ENCODE measurements at places on chromosomes 4 and X.

DNA sequence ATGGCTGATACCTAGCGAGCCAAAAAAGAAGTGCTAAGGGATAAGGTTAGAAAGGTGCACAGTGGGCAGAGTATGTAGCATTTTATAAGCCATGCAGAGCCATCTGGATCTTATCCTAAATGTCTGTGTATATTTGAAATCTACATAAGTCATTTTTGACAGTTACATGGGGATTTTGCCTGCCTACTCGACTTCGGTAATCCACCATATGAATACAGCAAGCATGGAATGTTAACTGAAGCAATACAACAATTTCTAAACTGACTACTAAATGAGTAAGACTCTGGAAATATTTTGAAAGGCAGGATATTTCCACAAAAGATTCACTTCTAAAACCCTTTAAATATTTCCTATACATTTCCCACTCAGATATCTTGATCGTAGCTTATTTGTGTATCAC is 122.5 kb downstream of the KCNIP4 start:
- H3K27ac ChIP-seq: no peak overlapping the region
- H3K36me3 ChIP-seq: no peaks in the 10 kb centered on the region
- H3K4me3 ChIP-seq: no peak overlapping the region
- H3K4me1 ChIP-seq: no peaks in the 10 kb centered on the region

GRCh38 chrX:63361494-63361893 is 10.4 kb upstream of the SPIN4 start:
- H3K4me1 ChIP-seq: no peaks in the 10 kb centered on the region
- H3K27me3 ChIP-seq: no peaks in the 10 kb centered on the region
- H3K36me3 ChIP-seq: no peaks in the 10 kb centered on the region
- no peak overlapping the region for H3K27ac ChIP-seq

GRCh38 chrX:150482537-150483206 is 85.7 kb upstream of the MTM1 start:
- H3K36me3 ChIP-seq: no peaks in the 10 kb centered on the region
- DNase-seq: no peak
- H3K4me3 ChIP-seq: no peak overlapping the region

DNA sequence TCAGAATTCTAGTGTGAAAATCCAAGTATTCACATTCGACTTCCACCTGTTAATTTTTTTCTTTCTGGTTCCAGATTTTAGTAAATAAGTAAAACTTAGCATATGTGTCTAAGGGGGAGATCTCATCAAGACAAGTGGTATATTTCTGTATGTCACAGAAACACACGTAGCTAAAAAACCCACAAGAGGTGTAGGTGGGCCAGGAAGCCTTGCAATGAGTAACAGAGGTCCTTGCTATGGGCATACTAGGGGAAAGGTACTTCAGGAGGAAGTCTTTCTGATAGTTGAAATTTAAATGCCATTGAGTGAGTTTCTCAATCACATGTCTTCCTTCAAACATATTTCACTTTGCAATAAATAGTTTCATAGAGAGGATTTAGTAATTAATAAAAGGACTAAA is 315.8 kb downstream of the MID1IP1 start:
- no peak for DNase-seq
- no peak overlapping the region for H3K27ac ChIP-seq
- no peaks in the 10 kb centered on the region for H3K4me1 ChIP-seq
- no peaks in the 10 kb centered on the region for H3K36me3 ChIP-seq
- H3K27me3 ChIP-seq: no peaks in the 10 kb centered on the region

DNA sequence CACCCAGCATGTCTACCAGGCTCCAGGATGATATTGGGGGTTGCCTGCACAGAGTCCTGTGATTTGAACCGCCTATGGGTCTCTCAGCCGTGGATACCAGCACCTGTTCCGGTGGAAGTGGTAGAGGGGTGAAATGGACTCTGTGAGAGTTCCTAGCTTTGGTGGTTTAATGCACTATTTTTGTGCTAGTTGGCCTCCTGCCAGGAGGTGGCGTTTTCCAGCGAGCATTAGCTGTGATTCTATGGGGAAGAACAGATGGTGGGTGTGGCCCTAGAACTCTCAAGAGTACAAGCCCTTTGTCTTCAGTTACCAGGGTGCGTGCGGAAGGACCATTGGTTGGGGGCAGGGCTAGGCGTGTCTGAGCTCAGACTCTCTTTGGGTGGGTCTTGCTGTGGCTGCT is 316.9 kb upstream of the AMOT start:
- H3K4me3 ChIP-seq: no peak overlapping the region
- H3K27ac ChIP-seq: no peak overlapping the region
- H3K4me1 ChIP-seq: no peaks in the 10 kb centered on the region
- DNase-seq: no peak

DNA sequence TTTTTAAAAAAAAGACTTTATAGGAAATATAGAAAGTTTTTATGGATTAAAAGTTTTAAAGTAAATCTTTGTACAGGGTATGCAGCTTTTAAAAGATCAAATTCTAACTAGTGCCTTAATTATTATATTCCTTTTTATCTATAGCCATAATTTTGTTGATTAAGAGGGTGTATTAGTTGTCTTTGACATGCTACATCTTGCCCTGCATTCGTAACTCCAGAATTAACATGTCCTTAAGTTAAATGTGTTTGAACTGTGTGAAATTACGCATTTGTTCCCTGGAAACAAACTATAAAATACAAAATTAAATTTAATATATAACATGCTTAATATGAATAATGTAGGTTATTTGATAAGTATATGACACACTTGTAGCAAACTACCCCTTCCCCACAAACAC is 66.3 kb downstream of the PTPN13 start:
- no peaks in the 10 kb centered on the region for H3K36me3 ChIP-seq
- H3K27ac ChIP-seq: no peak overlapping the region
- H3K4me1 ChIP-seq: no peaks in the 10 kb centered on the region
- no peak overlapping the region for H3K4me3 ChIP-seq

GRCh38 chr4:181219783-181220416 is 1023.3 kb upstream of the TENM3 start:
- no peak overlapping the region for H3K27ac ChIP-seq
- H3K4me3 ChIP-seq: no peak overlapping the region
- no peaks in the 10 kb centered on the region for H3K4me1 ChIP-seq
- no peak for DNase-seq
- no peaks in the 10 kb centered on the region for H3K27me3 ChIP-seq

- peaks cover 18% of the 10 kb centered on the region for H3K4me1 ChIP-seq
- DNase-seq: no peak
- H3K27me3 ChIP-seq: peaks cover 100% of the 10 kb centered on the region
- no peak within 1 kb of the TSS for H3K27ac ChIP-seq
These were observed at the start of gene BMP3 for GRCh38 chr4:81030061-81030980. Gene BMP3 (plus strand): TSS chr4:81030708. CDS start chr4:81031285, 577 bp downstream.

- H3K4me1 ChIP-seq: no peaks in the 10 kb centered on the region
- no peaks in the 10 kb centered on the region for H3K36me3 ChIP-seq
- DNase-seq: no peak
- H3K27ac ChIP-seq: no peak overlapping the region
- H3K4me3 ChIP-seq: no peak overlapping the region
These were observed 103.1 kb upstream of the LSM6 start for GRCh38 chr4:146072376-146072775.

DNA sequence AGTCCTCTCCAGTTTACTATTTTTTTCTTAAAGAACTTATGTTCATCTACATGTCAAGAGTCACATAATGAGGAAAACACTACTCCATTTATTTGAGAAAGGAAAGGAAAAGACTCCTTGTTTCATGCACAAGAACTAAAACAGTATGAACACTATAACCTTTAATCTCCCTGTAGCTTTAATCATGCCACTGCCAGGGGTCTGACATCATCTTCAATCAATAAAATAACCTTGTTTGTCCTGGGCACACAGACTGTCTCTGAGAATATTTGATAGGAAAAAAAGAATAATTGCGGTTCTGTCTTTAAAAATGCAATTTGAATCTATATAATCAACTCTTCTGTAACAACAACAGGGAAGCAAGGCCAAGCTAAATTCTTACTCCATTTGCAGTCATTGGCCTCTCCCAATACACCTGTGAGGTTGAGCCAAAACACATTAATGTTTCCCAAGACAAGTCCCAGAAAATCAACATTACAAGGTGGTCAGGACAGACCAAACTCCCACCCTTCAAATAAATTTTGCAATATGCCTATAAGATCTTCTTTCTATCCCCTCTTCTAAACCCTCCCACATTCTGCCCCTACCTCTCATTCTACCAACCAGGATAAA is 13.2 kb downstream of the AMOT start:
- no peak overlapping the region for H3K27ac ChIP-seq
- no peak overlapping the region for H3K4me3 ChIP-seq
- no peaks in the 10 kb centered on the region for H3K4me1 ChIP-seq
- no peak for DNase-seq
- no peaks in the 10 kb centered on the region for H3K36me3 ChIP-seq
- H3K27me3 ChIP-seq: no peaks in the 10 kb centered on the region

- H3K36me3 ChIP-seq: no peaks in the 10 kb centered on the region
- no peak overlapping the region for H3K27ac ChIP-seq
- H3K4me1 ChIP-seq: no peaks in the 10 kb centered on the region
These were observed 40.2 kb upstream of the EPGN start for GRCh38 chr4:74267998-74268606.

- H3K27ac ChIP-seq: no peak overlapping the region
- H3K4me1 ChIP-seq: no peaks in the 10 kb centered on the region
- no peak overlapping the region for H3K4me3 ChIP-seq
- H3K27me3 ChIP-seq: no peaks in the 10 kb centered on the region
- no peaks in the 10 kb centered on the region for H3K36me3 ChIP-seq
These were observed 212.2 kb downstream of the PPP1R2C start for GRCh38 chrX:42565739-42566138.

Measured in left ventricle myocardium inferior (tissue), 1 donor.